ENCODE measurements at places on chromosomes 6 and 20. TPM values are rescaled to one million over a fixed set of nuclear protein-coding genes. Genes with fewer than 3 reads are reported as not detected.

The PLAGL1 gene
- total RNA-seq, result 18.8 TPM

The WFDC6 gene
- total RNA-seq, result not detected

The SCUBE3 gene
- 0.04 TPM for total RNA-seq

The SLC22A23 gene
- 0.27 TPM for total RNA-seq

The MUCL3 gene
- not detected for total RNA-seq

Data from activated naive CD4-positive, alpha-beta T cell treated with anti-CD3 and anti-CD28 coated beads, Interleukin-2, amount 50 U/mL, for 72 hours (primary cell).